Activated CD8-positive, alpha-beta memory T cell treated with anti-CD3 and anti-CD28 coated beads, Interleukin-2, amount 50 U/mL, for 48 hours (primary cell): ENCODE measurements at places on chromosomes 5 and 9.
A peak's percentile ranks its signal among the peaks of the same experiment; 100 is the strongest.

DNA sequence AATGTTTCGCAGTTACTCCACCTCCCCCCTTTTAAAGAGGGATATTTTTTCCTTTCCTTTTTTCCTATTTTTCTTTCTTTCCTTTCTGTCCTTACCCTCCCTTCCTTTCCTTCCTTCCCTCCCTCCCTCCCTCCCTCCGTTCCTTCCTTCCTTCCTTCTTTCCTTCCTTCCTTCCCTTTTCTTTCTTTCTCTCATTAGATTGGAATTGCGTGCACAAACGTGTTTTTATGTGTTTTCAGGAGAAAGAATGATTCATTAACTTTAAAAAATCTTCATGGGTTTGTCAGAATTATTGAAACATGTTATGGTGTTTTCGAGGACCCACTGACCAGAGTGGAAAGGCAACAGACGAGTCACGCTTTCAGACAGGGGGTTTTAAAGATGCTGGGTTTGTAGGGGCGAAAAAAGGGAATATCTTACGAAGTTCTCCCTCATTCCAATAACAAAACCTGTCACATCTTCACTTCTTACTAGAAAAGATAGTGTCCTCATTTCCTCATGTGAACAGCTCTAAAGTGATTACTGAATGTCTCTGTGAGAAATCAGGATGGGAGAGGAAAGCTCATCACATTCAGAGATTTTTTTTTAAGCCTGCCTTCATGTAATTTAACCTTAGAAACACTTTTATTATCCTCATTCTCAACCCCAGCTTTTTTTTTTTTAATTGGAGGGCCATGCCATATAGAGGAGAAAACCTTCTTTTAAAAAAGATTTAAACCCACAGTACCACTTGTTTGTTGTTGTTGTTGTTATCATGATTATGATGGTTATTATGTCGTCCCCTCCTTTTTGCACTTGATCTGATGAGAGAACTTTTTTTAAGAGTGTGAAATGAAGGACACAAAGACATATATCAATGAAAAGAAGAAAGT is 21.9 kb downstream of the NR2F1 start:
- no peak for DNase-seq

GRCh38 chr5:68369457-68370125 is 154.0 kb downstream of the PIK3R1 start:
- DNase-seq = no peak

- DNase-seq = no peak
These were observed 59.3 kb downstream of the RGS3 start for GRCh38 chr9:113522858-113523257.

GRCh38 chr5:129135633-129136032 is 41.1 kb downstream of the ISOC1 start:
- no peak for DNase-seq

- peak; percentile 89 for DNase-seq
These were observed 2.9 kb upstream of the FOXD1 start for GRCh38 chr5:73451224-73452130.

GRCh38 chr5:150137997-150138396 is 17.6 kb downstream of the PDGFRB start:
- no peak for DNase-seq

GRCh38 chr9:35658968-35659220 is 802 bp downstream of the CCDC107 start:
- no peak for DNase-seq

DNA sequence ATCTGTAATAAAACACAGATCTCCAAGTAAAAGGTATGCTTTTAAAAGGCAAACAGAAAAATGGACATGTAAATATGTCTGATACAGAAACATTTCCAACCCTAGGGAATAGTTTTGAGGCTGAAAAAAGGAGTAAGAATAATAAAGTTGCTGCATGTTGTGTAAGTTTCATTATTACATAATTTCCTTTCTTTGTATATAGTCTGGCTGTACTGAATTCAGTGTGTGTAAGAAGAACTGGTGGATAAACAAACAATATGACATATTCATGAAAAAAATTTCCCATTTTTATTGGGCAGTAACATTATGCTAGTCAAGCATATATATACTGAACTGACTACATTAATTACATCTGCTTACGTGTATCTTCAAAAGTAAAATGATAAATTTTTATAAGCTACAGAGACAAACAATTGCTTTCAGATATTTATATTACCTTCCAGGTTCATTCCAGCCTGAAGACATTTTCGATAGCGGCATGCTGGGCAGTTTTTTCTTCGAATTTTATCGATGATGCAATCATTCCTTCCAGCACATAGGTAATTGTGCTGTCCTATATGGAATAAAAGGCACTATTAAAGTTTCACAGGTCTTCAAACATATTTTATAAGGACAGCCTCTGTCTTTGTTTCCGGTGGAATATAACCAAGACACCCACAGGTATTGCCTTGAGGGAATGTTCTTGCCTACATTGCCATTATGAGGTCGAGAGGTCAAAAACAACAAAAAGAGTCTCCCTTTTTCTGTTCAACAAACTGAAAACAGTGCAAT is 93.6 kb downstream of the NR3C1 start:
- no peak for DNase-seq

DNA sequence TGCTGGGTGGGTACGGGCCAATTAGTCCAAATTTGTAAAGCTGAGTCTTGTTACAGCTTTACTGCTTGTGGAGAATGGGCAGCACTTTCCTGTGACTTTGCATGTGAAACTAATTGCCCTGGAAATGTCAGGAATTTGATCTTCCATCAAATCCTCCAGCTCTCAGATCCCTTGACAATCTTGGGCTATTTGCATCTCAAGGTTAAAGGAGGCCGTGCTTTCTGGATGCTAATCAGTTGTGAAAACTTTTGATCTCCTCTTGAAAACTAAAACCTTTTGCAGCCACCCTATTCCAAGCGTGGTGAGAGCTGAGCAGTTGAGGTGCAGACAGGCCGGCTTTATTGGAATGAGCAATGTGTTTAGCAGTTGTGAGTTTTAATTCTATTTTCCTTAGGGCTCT is 68.0 kb upstream of the CLINT1 start:
- DNase-seq = no peak

DNA sequence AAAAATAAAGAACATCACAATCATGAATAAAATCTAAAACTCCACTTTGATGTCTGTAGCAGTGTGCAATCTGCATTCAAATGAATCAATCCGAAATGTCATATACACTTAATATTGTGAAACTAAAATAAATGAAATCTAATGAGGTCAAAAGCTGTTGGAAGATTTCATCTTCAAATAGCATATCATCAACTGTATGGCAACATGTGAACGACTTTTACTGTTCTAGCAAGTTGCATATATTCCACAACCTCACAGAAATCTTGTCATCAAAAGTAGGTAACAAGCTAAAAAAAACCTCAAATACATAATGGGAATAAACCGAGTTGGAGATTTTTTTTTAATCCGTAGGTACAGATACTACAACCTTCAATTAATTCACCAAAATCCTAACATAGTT is 1.2 kb downstream of the PTBP3 start:
- DNase-seq = no peak

- DNase-seq = no peak
These were observed 2.2 kb upstream of the TMEM210 start for GRCh38 chr9:137173796-137174664.

DNA sequence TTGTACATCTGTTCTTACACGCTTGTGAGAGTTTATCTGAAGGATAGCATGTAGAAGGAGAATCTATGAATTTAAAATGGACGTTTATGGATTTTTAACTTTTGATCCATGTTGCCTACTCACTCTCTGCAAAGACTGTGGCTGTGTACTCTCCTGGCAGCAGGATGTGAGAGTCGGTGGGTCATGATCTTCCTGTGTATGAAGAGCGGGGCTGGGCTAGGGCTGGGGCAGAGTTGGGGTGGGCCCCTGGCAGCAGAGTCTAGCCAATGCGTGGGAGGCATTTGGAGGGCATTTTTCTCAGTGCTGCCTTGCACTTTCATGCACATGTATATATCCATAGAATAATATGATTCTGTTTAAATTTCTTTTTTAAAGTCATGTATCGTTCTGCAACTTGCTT is 24.0 kb upstream of the DAB2IP start:
- no peak for DNase-seq

DNA sequence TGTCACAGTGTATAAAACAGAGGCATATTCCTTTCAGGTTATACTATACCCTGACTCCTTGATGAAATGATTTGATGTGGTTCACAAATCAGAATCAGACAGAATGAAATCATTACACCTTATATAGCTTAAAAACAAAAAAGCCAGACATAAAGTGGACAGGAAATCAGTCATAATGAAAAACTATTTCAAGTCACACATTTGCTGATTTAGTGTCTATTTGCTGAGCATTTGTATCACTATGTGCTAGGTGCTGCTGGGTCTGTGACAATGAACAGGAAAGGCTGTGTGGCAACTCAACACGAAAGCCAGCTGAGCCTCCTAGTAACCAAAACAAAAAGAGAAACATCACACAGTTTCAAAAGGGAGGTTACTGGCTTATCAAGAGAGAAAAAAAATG is 194.0 kb downstream of the EFNA5 start:
- DNase-seq = no peak

GRCh38 chr9:69175486-69175885 is 1.4 kb downstream of the TJP2 start:
- no peak for DNase-seq

- DNase-seq = no peak
These were observed 66.9 kb downstream of the SPATA31C2 start for GRCh38 chr9:88071331-88071730.
